ENCODE measurements at places on chromosomes 11 and 22. TPM values are rescaled to one million over a fixed set of nuclear protein-coding genes. Genes with fewer than 3 reads are reported as not detected.

DNA sequence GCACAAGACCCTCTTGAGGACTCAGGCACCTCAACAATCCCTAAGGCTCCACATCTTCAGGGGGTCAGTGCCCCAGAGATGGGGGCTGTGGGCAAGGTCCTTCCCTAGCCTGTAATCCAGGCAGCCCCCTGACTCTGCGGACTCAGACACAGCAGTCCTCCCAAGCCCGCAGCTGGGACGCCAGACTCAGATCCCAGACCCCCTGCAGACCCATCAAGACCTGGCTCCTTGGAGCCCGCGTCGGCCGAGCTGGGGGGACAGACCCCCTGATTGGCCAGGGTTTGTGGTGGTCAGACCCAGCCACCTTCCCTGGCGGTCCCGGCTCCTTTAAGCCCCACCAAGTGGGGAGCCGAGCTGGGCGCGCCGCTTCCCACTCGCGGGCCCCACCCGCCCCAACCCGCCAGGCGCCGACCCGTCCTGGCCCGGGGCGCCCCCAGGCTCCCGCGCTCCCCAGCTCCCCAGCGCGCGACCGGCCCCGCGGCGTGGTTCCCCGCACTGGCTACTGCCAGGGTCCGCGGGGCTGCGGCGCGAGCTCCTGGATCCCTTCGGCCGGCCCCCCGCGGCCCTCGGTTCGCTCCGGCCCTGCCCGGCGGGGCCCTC is 458 bp downstream of the OSBPL5 start:
- no peaks in the 10 kb centered on the region for H3K4me1 ChIP-seq
- no peaks in the 10 kb centered on the region for H3K27me3 ChIP-seq
- peak overlapping the region; percentile 45 for H3K27ac ChIP-seq
- H3K4me3 ChIP-seq: peak overlapping the region; percentile 48

Gene THY1
- total RNA-seq: not detected

DNA sequence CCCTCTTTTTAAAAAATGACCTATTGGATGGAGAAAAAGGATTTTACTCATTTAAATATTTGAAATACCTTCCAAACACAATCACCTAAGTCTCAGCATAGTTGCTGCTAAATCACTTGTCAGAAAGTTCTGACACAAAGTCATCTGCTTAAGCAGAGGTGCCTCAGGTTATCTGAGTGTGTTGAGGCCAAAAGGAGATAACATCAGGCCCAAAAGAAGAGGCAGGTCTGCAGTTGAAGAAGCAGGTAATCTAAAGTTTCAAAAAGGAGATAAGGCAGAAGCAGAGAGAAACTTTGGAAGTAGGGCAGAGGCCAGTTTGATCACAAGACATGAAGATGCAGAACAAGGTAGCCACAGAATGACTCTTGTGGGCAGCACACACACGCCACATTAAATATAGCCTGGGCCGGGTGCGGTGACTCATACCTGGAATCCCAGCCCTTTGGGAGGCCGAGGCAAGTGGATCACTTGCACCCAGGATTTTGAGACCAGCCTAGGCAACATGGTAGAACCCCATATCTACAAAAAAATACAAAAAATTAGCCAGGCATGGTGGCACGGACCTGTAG is 175.7 kb upstream of the API5 start:
- H3K36me3 ChIP-seq: no peaks in the 10 kb centered on the region
- H3K4me3 ChIP-seq: no peak overlapping the region
- no peak overlapping the region for H3K27ac ChIP-seq
- no peaks in the 10 kb centered on the region for H3K27me3 ChIP-seq
- no peak for DNase-seq
- no peaks in the 10 kb centered on the region for H3K4me1 ChIP-seq

DNA sequence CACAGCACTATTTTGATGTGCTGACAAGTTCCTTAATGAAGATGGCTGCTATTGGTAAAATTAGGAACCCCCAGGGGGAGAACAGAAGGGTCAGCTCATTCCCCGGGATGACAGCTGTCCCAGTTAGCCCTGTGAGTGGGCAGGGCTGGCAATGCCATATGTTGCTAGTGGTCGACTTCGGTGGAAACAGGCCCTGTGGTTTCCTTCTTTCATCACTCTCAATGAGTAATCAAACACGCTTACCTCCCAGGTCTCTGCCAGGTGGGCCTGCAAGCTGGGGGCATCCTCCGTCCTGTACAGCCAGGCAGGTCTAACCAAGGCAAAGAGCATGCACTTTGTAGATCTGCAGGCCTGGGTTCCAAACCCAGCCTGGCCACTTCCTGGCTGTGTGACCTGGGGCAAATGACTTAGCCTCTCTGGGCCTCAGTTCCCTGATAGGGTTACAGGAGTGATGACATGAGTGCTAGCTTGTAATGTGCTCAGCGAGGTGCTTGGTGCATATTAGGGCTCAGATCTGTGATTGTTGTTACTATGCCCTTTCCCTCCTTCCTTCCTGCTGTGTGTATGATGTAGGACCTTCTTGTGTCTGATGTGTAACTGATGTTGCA is 85.2 kb downstream of the TSPAN18 start:
- H3K4me1 ChIP-seq: no peaks in the 10 kb centered on the region
- H3K36me3 ChIP-seq: no peaks in the 10 kb centered on the region
- H3K27me3 ChIP-seq: no peaks in the 10 kb centered on the region
- no peak for DNase-seq

GRCh38 chr11:83102834-83103233 is 31.1 kb upstream of the RAB30 start:
- H3K36me3 ChIP-seq: no peaks in the 10 kb centered on the region
- no peak overlapping the region for H3K4me3 ChIP-seq
- no peaks in the 10 kb centered on the region for H3K27me3 ChIP-seq
- H3K27ac ChIP-seq: no peak overlapping the region

DNA sequence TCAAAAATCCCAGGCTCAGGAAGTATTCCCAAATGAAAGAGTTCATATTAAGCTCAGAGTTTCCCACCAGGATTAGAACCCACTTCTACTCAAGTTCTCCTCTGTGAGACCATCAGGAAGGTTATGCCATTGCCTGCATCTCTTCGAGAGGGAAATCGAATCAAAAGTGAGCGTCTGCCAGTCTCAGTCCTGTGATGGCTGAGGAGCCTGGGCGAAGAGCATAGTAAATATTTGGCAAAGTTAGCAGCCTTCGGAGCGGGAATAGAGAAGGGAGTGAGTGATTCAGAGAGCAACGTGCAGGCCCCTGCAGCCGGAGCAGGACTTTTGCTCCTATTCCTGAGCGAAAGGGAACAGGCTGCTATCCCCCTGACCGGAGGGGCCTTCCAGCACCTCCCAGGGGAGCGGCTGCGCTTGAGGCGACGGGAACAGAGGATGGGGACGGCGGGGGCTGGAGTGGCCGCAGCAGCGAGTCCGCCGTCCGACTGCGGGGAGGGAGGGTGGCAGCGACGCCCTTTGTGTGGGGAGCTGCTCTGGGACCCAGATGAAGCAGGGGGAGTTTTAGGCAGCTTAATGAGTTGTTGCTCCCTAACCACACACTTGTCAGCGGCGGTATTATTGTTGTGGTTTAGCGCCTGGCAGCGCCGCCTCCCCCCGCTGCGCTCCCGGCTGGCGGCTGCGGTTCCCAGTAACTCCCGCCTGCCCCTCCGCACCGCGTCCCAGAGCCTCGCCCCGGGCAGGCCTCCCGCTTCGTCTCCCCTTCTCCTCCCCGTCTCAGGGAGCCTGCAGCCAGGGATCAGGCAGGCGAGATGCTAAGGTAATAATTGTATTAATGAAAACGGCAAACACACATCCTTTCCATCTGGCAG is 21.7 kb upstream of the NRGN start:
- peak overlapping the region; percentile 48 for H3K4me3 ChIP-seq
- H3K27ac ChIP-seq: no peak overlapping the region
- peaks cover 15% of the 10 kb centered on the region for H3K4me1 ChIP-seq

DNA sequence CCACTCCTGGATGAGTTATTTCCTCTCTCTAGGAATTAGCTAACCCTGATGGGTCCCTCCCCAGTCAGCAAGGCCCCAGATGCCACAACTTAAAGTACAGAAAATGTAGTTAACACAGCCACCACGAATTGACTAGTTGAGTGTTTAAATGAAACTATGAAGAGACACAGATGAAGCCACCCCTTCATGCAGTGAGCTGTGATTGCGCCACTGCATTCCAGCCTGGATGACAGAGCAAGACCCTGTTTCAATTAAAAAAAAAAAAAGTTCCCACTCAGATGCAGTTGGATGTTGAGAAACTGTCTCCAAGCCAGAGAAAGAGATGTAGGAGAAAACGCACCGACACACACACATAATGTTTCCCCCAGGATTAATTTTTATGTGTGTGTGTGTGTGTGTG is 53.3 kb downstream of the SCN3B start:
- no peak for DNase-seq
- no peaks in the 10 kb centered on the region for H3K4me1 ChIP-seq
- no peaks in the 10 kb centered on the region for H3K36me3 ChIP-seq
- H3K27ac ChIP-seq: no peak overlapping the region
- H3K27me3 ChIP-seq: no peaks in the 10 kb centered on the region

Measured in naive thymus-derived CD4-positive, alpha-beta T cell (primary cell).